ENCODE measurements at places on chromosomes 16 and 17.

- no peak for DNase-seq
Observed at GRCh38 chr16:66888647-66889615, 8.6 kb downstream of the PDP2 start.

- DNase-seq = no peak
Observed at GRCh38 chr16:50989047-50989446, 162.0 kb downstream of the SALL1 start.

GRCh38 chr17:7988750-7989178 lies 13.7 kb upstream of the GUCY2D start:
- DNase-seq = peak; percentile 86

DNA sequence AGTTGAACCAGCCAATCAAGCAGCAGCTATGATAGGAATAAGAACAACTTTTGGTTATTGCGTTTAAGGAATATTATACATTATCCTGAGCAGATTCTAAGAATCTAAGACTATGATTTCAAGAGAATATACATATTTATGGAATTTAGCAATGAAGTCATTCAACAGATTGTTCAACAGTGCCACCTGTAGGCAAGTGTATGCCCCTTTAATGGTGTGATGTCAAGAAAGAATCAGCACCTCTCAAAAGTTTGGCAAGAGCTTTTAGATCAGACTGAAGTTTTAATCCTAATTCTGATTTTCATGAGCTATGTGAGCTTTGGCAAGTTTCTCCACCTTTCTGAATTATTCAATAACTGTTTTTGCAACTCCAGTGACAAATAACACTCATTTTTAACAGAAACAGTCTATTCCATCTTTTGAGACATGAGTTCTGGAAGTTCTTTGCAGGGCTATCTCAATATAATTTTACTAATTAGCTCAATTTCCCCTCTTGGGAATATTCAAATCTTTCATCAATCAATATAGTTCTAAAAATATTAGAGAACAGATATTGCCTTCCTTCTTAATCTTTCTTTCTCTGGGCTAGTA lies 474.3 kb upstream of the TOM1L1 start:
- peak; percentile 62 for DNase-seq

DNA sequence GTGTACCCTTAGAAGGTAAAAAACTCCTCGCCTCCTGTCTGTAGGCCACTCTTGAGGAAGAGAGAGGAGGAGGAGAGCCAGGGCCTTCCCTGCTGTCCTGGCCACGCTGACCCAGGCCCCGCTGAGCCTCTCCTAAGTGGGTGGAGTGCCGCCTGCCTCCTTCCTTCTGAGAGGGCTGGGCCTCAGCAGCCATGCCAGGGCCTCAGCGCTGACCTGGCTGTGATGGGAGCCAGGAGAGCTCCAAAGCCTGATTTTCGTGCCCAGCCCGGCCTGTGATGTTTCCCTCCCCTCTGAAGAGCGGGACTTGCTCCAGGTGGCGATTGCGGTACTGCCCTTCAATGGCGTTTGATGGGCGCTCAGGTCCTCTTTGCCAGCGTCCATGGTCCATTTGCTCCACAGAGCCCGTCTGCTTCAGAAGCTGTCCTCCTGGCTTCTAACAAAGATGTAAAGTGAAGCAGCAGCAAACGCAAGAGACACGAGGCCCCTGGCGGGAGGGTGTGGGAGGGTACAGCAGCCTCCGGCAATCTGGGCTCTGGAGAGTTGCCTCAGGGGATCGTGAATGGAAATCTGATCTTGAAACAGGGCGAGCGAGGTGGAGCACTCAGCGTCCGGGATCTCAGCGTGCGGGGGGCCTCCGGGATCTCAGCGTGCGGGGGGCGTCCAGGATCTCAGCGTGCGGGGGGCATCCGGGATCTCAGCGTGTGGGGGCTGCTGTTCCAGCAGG lies 93.5 kb downstream of the NPIPB11 start:
- DNase-seq = no peak

DNA sequence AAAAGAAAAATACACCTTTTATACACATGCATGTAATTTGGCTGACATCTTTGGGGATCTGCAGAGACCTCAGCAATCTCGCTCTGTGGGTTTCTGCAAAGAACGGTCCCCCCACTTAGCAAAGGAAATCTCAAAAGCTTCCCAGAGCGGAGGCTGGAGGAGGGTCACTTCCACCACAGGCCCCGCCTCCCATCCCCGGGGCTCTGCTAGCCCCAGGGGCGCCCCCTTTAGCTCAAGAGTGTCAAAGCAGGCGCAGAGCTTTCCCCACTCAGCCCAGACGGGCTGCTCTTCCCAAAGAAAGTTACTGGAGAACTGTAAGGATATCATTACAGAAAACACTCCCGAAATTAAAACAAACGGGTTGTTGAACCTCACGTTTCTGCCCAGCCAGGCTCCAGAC lies 11.4 kb downstream of the SLC13A5 start:
- DNase-seq = peak; percentile 43

DNA sequence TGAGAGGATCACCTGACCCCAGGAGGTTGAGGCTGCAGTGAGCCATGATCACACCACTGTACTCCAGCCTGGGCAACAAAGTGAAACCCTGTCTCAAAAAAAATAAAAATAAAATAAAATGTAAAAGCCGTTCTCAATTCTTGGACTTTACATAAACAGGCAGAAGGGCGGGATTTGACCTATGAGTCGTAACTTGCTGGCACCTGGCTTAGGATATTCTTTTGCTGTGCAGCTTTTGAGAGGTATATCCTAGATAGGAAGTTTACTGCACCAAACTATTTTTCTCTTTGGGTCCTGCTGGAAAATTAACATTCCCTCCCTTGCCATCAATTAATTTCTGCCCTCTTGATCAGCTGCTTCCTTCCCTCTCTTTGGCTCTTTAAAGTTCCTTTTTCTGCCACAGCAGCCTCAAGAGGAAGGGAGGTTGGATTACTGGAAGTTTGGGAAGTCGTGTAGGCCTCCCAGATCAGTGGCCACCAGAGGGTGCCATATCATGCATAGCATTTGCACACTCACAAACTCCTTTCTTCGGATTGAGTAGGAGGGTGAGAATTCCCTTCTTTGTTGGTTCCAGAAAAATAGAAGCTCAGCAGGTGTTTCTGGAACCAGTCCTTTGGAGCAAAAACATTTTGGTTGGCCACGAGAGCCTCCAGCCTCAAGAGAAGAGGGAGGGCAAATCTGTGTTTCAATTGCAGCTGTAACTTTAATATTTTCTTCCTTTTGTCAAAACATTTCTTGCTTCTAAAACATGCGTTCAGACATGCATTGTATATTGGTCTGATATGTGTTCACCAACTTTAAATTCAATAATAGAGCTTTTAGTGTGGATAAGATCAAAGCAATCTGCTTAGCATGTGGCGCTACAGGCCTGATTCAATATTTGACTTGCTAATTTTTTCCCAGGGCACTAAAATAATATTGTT lies 147.3 kb downstream of the CCDC182 start:
- peak; percentile 75 for DNase-seq

DNA sequence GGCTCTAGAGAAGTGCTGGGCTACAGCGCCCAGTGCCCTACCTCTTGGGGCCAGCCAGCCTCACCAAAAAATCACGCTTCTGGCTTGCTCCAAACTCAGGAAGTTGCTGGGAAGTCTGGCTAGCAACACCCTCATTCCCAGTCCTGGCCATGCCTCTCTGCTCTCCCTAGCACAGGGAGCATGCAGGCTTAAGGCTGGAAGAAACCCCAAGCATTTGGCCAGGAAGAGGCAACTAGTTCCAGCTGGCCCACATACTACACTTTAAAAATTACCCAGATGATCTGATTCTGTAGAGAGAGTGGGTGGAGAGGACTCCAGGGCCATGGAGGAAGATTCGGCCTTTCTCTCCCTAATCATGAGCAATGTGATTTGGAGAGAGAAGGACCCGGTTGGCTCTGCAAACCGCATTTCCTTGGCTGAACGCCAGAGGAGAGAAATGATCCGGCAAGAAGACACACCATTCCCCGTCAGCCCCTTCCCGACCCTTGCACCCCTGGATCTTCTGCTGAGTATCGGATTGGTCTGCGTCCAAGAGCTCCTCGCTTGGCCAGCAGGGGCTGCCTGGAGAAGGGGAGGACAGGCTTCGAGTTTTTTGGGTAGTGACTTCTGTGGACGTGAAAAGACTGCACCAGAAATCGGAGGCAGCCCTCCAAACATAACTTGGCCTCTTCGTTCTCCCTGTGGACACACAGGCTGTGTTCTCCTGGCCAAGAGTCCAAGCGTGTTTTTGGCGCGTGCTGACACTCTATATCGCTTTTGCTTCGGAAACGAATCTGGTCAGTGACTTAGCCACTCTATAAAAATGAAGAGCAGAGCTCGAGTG lies 406.3 kb downstream of the WWOX start:
- DNase-seq = no peak

- DNase-seq = no peak
Observed at GRCh38 chr17:46732160-46732559, 86.3 kb downstream of the WNT3 start.

DNA sequence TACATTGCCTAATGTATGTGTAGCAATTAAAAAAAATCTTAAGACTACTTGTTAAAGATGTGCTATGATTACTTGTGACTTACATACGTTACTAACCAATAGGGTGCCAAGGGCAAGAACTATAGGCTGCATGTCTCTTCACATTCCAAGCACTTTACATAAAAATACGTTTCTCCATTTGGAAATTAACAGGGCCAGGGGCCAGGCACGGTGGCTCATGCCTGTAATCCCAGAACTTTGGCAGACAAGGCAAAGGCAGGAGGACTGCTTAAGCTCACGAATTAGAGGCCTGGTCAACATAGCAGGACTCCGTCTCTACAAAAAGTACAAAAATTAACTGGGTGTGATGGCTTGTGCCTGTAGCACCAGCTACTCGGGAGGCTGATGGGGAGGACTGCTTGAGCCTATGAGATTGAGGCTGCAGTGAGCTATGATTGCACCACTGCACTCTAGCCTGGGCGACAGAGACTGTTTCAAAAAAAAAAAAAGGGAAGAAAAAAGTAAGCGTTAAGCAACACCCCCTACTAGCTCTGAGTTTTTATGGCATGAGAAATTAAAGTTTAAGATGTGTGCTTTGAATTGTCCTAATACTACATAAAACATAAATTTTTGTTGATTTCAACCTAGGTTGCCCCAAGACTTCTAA lies 12.3 kb downstream of the PSMD12 start:
- no peak for DNase-seq

DNA sequence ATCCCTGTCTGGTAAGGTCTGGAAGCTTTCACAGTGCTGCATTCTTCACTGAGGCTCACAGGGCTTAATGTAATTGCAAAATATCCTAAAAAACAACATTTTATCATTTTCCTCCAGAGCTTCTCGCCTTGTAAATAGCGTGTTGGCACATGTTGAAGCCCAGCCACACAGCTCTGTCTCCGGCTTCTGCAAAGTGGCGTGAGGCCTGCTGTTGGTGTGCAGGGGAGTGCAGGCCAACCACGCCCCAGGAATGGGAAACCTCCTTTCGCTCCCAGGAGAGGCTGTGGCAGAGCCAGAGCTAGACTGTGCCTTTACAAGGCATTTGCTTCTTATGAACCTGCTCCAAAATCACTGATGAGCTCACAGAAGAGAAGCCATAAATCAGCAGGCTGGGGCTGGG lies 248.2 kb upstream of the MAF start:
- peak; percentile 73 for DNase-seq

- DNase-seq = no peak
Observed at GRCh38 chr17:76451506-76451905, 1.4 kb downstream of the UBE2O start.

GRCh38 chr16:9123871-9124270 lies 32.4 kb downstream of the HAPSTR1 start:
- peak; percentile 86 for DNase-seq

DNA sequence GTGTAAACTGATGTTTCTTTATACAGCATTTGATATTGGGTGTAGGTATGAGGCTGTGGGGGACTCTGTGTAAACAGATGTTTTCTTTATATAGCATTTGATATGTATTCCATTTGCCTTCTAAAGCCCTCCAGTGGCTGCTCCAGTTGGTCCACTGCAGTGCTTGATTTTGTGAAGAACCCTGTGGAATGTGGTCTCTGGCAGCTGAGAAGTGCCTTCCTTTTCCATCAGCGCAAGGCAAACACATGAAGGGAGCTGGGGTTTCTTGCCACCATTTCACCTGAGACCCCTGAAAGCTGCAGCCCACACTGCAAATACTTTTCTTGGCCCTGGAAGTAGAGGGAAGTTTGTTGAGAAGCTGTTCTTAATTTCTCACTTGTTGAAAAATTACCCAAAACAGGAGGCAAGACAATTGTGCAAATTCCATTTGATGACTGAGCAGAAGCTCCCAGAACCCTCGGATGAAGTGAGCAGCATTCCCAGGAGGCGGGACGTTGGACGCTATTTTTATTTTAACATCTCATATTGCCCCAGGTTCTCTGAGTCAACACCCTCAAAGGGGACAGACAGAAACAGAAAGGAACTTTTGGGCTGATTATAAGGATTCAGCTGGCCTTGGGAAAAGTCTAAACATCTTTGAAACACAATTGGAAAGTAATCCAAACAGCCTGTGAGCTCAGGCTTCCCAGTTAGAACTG lies 158.5 kb upstream of the RPH3AL start:
- peak; percentile 45 for DNase-seq

- no peak for DNase-seq
Observed at GRCh38 chr16:52925143-52925542, 127.6 kb downstream of the CHD9NB start.

DNA sequence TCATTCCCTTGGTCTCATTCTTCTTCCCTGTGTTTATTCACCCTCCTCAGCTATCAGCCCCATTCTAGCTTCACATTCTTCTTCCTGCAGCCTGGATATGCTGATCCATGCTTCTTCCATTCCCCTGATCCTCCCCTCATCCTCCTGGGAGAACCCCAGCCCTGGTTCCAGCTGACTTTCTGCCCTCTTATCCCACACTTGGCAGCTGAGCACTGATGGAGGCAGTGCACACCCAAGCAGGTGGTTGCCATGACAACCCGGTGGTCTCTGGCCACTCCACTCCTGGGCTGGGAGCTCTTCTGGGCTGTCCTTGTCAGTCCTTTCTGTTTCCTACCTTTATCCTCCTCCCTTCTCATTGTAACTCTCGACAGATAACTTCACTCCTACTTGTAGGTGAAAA lies 16.7 kb upstream of the TUBG2 start:
- DNase-seq = no peak

- DNase-seq = no peak
Observed at GRCh38 chr17:68822719-68823289, 132.4 kb downstream of the ABCA8 start.

- no peak for DNase-seq
Observed at GRCh38 chr16:27199736-27200135, 3.6 kb upstream of the KDM8 start.

GRCh38 chr17:17722081-17722905 lies 41.0 kb downstream of the RAI1 start:
- peak; percentile 47 for DNase-seq

GRCh38 chr17:78132084-78132676 lies 1.6 kb downstream of the TMC8 start:
- peak; percentile 60 for DNase-seq
